D341Med (cell line): ENCODE measurements at places on chromosomes 6 and 20.
A peak's percentile ranks its signal among the peaks of the same experiment; 100 is the strongest.

DNA sequence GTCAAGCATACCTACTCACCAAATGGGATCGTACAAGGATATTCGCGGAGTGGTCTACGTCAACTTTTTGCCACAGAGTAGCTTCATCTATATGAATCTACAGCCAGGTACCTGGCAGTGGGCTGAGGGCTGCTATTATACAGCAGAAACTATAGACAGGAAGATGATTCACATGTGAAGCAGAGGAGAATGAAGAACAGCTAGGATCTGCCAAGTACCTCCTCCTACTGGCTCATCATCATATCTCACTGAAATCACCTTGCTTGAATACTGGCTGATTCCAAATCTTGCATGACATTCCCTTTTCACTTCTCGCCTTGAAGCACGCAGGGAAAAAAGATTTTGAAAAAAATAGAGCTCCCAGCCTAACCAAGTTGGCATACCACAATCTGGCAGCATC lies 488.7 kb upstream of the NRSN1 start:
- no peak for DNase-seq

- no peak for DNase-seq
Observed at GRCh38 chr6:100618351-100618671, 153.6 kb upstream of the SIM1 start.

DNA sequence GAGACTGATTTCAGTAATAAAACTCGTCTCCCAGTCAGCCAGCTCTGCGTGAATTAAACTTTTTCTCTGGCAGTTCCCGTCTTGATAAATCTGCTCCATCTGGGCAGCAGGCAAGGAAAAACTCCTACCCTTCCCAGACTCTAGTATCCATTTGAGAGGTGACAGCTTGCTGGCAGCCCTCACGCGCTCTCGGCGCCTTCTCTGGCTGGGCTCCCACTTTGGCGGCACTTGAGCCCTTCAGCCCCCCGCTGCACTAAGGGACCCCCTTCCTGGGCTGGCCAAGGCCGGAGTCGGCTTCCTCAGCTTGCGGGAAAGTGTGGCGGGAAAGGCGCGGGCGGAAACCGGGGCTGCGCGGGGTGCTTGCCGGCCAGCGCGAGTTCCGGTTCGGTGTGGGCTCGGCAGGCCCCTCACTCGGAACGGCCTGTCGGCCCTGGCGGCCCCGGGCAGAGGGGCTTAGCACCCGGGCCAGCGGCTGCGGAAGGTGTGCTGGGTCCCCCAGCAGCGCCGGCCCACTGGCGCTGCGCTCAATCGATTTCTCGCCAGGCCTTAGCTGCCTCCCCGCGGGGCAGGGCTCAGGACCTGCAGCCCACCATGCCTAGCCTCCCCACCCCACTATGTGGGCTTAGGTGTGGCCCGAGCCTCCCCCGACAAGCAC lies 21.8 kb upstream of the GMPR start:
- no peak for DNase-seq

GRCh38 chr6:90730151-90730673 lies 143.3 kb upstream of the MAP3K7 start:
- no peak for DNase-seq

DNA sequence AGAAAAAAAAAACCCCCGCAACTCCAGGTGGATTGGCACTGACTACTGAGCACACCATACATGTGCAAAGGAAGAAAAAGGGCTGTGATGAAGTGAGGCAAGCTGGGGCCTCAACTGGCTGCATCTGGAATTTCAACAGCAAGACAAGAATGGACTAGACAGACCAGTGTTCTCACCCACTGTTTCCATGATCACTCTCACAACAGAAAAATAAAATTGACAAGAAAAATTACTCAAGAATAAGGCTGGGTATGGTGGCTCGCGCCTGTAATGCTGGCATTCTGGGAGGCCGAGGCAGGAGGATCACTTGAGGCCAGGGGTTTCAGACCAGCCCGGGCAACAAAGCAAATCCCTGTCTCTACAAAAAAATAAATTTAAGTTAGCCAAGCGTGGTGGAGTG lies 18.8 kb downstream of the ZNF217 start:
- no peak for DNase-seq

GRCh38 chr6:95784869-95785268 lies 207.5 kb downstream of the MANEA start:
- no peak for DNase-seq

DNA sequence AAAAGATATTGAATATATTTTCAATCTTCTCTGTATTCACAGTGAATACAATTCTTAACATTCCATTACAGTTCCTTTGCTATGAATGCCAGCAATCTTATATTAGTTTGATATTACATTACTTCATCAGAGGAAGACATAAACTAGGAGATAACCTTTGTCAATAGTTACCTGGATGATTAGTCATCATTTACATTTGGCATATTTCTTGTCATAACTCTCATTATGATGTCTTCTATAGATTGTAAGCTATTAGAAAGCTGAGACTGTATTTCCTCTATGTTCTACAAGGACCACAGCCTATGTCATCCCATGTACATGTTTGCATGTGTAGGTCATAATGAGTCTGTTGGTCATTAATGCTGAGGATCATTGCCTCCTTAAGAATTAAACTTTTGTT lies 7.8 kb upstream of the PTPRK start:
- DNase-seq: no peak

- no peak for DNase-seq
Observed at GRCh38 chr6:15843226-15843625, 180.4 kb upstream of the DTNBP1 start.

DNA sequence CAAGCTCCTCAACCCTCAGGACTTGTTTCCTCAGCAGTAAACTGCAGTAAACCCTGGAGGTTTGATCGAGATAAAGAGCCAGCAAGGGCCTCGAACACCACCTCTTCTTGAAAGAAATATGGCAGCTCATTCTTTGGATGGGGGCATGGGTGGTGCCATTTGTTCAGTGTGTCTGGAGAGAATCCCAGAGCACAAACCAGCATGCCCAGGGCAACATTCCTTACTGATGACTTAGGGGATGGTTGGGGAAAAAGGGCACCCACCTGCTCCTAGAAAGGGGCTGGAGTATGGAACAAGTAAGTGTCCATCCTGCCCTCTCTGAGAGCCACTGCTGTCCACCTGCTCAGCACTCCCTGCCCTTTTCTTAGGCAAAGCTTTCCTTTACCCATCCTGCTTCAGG lies 31.3 kb upstream of the ZFAND3 start:
- DNase-seq: no peak

DNA sequence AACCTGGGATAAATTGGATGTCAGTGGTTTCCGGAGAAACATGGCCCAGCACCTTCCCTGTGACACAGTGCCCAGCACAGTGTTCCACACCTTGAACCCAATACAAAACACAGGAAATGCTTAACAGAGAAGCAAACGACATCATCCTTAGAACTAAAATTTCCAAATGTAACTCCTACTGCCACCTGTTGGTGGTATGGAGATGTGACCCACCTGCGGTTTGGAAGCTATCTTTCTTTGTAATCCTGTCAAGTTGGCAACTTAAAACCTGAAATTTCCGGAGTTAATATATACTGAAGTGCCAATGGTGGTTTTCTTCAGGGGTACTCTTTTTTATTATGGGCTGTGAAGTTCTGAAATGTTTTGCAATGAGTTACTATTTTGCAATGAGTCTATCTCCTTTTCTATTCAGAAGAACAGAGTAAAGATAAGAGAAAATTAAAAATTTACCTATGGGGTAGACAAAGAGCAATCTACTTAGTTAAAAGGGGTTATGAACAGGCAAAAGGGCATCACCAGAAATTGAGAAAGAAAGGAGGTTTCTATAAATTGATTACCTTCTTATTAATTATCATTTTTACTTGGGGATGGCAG lies 658.8 kb downstream of the PTPRT start:
- peak; percentile 60 for DNase-seq

GRCh38 chr6:39561536-39562266 lies 163.5 kb downstream of the KIF6 start:
- no peak for DNase-seq

GRCh38 chr6:35295521-35296315 lies 1.9 kb upstream of the DEF6 start:
- no peak for DNase-seq

DNA sequence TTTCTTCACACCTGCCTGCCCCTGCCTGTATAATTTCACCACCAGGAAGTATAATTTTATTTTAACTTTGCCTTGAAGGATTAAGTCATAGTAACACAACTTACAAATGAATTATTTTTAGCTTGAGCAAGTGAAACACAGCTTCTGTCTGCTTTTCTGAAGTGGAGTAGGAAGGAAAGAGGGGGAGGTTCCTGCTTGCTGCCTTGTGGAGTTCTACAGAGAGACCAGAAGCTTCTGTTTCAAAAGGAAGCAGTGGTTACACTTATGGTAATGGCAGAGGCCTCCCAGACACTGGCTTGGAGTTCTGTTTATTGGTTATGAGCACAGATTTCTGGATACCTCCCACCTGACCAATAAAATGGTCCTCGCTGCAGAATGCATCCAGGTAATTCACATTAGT lies 159.6 kb downstream of the TMEM200A start:
- no peak for DNase-seq

DNA sequence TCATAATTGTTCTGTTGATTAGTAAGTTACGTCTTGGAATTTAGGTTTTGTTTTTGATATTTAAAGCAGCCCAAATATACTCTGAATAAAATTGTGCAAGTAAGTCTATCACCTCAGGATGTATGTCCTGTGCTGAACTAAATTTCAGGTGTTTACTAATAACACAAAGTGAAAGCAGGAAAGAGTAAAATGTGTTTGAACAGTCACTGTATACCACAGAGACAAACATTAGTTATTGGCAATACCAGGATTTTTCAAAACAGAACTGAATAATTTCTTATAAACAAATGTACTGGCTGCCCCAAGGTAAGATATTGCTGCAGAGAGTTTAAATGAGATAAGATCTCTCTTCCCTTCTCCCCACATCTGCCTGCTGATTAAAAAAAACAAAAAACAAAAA lies 404.7 kb upstream of the RUNX2 start:
- DNase-seq: no peak

DNA sequence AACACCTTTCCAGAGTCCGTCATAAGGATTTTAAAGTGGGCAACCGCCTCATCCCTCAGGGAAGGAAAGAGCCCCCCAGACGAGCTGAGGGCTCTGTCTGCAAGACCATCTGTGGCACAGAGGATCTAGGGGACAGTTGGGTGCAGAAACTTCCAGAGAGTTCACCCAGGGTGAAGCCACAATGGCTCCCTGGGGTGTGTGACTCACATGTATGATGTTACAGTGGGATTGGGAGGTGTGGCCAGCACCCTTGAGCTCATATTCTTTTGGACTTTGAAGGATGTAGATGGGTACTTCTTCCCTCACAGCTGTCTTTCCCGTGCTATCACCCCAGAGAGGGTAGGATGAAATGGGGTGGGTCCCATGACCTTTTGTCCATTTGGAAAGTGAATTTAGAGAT lies 95.5 kb downstream of the NCR2 start:
- DNase-seq: no peak

DNA sequence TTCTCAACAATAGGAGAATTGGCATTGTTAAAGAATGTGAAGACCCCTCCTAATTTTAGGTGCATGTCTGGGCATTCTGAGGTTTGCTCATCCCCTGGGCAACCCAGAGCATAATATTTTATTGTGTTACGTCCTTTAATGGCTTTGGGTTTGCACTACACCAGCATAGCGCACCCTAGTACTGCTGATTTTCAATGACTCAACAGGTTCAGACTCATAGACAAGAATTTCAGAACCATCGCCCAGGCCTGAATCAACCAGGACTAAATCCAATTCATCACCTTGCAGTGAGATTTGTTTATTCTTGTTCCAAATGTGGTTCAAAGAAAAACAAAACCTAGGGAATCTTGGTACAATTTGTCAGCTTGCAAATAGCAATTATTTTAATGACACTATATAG lies 137.8 kb upstream of the PHACTR1 start:
- DNase-seq: no peak

DNA sequence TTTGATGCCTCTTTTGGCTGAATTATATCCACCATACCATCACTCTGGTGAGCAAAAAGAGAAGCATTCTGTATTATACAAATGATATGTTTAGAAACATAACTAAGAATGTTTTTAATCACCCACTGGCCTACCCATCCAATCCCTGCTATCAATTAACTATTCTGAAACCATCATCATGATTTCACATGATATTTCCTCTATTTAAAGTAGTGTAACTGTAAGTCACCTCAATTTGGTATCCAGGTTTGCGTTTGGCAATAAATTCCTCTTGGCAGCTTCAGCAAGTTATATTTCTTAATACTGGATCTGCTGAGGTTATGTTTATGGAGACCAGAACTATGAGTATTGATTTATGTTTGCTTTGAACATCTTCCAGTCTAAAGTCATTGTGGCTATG lies 332.1 kb downstream of the UTRN start:
- no peak for DNase-seq

GRCh38 chr6:109182578-109182977 lies 87.3 kb downstream of the CEP57L1 start:
- DNase-seq: no peak

DNA sequence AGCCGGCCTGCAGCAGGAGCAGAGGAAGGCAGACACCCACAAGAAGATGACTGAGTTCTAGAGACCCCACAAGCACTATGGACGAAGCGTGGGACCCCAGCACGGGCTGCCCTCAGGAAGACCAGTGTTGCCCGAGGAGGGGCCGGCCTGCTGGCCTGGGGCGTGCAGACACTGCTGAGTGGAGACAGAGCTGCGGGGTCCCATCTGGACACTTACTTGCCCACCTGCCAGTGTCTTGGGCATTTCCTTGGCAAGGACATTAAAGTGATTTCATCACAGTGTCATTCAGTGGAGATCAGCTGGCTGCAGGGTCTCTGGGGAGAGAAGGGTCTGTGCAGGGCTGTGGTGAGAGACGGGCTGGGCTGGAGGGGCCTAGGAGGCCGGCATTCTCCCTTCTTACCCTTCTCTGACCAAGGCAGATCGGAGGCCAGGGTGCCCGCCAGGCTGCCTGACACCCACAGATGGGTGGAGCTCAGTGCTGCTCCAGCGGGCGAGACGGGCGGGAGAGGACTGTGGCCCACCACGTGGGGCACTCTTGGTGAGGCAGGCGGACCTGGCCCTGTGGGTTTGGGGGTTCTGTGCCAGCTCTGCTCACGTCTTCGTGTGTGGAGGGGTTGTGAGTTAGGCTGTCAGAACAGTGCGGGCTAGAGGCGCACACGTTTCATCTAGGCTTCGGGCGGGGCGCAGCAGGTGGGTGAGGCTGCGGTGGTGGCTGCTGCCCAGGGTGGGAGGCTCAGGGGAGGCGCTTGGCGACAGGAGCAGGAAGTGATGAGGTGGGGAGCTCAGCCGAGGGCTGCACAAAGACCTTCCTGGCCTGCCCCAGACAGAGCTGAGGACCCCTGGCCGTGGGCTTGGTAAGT lies at the start of gene LIME1:
LIME1 (plus strand) TSS at position 806 of the 860 bp plus-strand sequence. CDS start 886 bp downstream, outside the sequence.
- DNase-seq: peak; percentile 38

- DNase-seq: no peak
Observed at GRCh38 chr6:150324044-150324443, 44.8 kb upstream of the IYD start.

- DNase-seq: peak; percentile 66
Observed at GRCh38 chr20:46913329-46914044, 18.8 kb downstream of the EYA2 start.
